ENCODE measurements at places on chromosomes 2 and 18. TPM values are rescaled to one million over a fixed set of nuclear protein-coding genes. Genes with fewer than 3 reads are reported as not detected.

DNA sequence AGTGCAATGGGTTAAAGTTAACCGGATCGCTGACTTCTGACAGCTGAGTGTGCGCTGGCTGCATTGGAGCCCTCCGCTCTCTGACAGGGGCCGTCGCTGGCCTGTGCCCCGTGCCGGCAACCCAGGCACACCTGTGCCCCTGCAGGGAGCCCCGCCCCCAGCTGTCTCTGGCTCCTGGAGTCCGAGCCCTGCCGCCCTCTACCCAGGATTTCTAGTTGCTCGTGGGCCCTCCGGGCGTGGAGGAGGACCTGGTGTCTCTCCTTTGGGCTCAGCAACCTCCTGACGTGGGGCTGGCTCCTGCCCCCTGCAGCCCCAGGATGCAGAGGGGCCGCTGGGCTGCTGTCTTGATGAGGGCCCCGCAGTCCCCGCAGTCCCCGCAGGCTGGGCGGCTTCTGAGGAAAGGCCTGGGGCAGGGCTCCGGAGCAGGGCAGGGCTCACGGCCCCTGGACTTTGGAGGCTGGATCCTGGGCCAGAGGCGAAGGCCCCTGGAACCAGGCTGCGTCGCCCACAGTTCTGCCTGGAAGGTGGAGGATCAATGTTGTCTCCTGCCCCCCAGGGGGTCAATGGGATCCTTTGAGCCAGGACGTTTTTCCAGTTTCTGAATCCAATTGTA, 172.8 kb downstream of the RNF144A start:
- DNase-seq: no peak

TFCP2L1 gene
- 0.02 TPM for total RNA-seq

DNA sequence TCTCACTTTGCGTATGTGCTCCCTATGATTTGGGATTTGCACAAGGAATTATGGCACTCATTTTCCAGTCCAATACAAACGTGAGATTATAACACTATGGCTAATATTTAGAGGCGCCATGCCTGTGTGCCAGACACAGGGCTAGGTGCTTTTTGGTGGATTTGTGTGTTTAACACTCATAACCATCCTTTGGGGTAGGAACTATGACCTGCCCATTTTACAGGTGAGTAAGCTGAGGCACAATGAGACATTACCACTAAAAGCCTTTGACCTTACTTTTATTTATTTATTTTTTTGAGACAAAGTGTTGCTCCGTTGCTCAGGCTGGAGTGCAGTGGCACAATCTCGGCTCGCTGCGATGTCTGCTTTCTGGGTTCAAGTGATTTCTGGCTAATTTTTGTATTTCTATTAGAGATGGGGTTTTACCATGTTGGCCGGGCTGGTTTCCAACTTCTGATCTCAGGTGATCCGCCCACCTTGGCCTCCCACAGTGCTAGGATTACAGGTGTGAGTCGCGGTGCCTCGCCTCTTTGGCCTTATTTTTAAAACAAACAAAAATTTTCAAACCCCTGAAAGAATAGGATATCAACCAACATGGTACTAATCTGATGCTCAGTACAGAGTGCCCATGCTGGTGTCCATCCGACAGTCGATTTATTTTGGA, 26.6 kb upstream of the GLI2 start:
- DNase-seq: no peak

GRCh38 chr2:167069855-167070254, 181.6 kb downstream of the XIRP2 start:
- DNase-seq: no peak

GRCh38 chr2:136212426-136213378, 94.8 kb upstream of the CXCR4 start:
- no peak for DNase-seq
